ENCODE measurements at places on chromosomes 12 and 14. TPM values are rescaled to one million over a fixed set of nuclear protein-coding genes. Genes with fewer than 3 reads are reported as not detected.

DNA sequence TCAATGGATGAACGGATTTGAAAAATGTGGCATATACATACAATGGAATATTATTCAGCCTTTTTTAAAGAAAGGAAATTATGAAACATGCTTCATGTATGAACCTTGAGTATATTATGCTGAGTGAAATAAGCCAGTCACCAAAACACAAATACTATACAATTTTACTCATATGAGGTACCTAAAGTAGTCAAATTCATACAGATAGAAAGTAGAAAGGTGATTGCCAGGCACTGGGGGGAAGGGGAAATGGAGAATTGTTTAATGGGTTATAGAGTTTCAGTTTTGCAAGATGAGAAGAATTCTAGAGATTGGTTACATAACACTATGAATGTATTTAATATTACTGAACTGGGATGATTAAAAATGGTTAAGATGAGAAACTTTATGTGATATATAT lies 171.4 kb downstream of the TMTC3 start:
- no peak for DNase-seq

TAS2R8 gene
- total RNA-seq = not detected

DNA sequence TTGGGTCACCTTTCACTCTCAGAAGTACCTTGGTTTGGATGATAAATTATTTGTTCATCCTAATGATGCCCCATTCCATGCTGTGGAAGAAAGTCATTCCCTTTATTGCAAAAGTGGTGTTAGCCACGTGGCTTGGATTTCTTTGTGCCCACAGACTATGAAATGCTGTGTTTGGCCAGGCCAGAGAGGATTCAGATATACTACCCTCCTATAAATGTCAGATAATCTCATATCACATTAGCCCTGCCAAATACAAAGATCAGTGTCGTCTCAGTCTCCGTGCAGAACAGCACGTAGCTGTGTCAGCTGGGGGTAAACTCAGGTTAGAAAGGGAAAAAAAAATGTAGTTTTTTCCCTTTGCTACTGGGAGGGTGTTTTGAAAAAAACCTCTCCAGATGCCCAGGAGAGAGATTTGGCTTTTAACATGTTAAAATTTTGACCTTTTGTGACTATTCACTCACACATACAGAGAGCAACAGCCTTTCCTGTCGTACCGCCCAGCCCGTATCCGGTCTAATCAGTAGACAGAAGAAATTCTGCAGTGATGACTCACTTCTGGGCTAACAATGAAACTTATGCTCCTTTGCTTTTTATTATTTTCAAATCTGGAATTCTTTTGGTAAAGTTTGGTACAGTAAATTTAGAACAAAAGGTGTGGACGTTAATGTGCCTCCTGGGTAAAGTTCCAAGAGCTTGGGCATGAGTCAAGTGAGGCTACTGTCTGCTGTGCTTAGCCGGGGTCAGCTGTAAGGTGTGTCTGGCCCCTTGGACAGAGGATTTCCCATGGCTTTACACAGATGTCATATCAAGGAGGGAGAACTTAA lies 8.5 kb upstream of the PTPRB start:
- peak; percentile 89 for DNase-seq

GRCh38 chr12:111842556-111843396 lies 748 bp downstream of the MAPKAPK5 start:
- peak; percentile 83 for DNase-seq

Data from posterior vena cava (tissue), 2 donors.